HFFc6 (cell line): ENCODE measurements at places on chromosomes 2 and 18. TPM values are rescaled to one million over a fixed set of nuclear protein-coding genes. Genes with fewer than 3 reads are reported as not detected.
A peak's percentile ranks its signal among the peaks of the same experiment; 100 is the strongest.

Gene NOSTRIN
- not detected in 3 replicates for total RNA-seq

Gene PAIP2B
- 0.17 to 0.32 TPM (median 0.22 TPM) in 3 replicates for total RNA-seq

Gene PROKR1
- total RNA-seq: not detected in 3 replicates

Gene GPR55
- total RNA-seq: not detected in 3 replicates

Gene UGGT1
- 59.8 to 69.5 TPM (median 60.8 TPM) in 3 replicates for total RNA-seq

Gene MC2R
- not detected in 3 replicates for total RNA-seq

Gene SLC11A1
- total RNA-seq: 0.05 to 0.15 TPM (median 0.12 TPM) in 3 replicates

Gene CNGA3
- 0.26 to 0.87 TPM (median 0.35 TPM) in 3 replicates for total RNA-seq

Gene SPR
- 19.2 to 22.7 TPM (median 21.2 TPM) in 3 replicates for total RNA-seq

Gene IL36RN
- total RNA-seq: not detected in 3 replicates

Gene SPATA3
- not detected in 3 replicates for total RNA-seq

DNA sequence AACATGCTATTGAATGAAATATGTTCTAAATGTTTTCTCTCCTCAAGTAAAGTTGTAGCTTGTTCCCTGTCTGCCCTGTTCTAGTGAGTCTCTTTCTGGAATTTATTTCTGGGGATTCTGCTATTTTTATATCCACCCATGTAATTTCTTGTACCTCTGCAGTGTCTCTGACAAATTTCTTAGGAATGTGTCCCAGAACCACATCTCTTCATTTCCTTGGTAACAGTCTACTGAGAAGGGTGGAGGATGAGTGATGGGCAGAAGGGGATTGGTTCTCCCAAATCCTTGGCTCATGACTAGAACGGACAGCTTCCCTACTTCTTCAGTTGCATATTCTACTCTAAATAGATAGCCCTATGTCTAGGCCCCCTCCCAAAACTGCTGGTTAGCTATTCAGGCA is 490.6 kb upstream of the LINC00305 start:
- no peak for DNase-seq

DNA sequence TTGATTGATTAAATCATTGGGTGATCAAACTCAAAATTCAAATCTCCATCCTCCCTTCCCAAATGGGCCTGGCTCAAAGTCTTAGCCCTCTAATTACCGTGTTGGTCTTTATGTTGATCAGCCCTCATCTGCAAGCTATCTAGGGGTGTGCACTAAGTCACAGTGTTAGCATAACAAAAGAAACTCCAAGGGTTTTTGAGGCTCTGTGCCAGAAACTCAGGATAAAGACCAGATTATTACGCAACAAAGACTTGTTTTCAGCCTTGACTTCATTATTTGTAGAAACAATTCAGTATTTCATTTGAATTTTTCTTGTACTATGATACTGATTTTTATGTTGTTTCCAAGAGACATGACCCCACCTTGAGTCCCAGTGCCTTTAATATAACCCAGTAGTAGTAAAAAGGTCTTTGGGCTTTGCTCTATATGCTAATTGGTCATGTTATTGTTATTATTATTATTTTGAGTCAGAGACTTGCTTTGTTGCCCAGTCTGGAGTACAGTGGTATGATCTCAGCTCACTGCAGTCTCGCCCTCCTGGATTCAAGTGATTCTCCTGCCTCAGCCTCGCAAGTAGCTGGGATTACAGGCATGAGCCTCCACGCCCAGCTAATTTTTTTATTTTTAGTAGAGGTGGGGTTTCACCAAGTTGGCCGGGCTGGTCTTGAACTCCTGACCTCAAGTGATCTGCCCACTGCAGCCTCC is 13.9 kb downstream of the PSMD14 start:
- no peak for DNase-seq

DNA sequence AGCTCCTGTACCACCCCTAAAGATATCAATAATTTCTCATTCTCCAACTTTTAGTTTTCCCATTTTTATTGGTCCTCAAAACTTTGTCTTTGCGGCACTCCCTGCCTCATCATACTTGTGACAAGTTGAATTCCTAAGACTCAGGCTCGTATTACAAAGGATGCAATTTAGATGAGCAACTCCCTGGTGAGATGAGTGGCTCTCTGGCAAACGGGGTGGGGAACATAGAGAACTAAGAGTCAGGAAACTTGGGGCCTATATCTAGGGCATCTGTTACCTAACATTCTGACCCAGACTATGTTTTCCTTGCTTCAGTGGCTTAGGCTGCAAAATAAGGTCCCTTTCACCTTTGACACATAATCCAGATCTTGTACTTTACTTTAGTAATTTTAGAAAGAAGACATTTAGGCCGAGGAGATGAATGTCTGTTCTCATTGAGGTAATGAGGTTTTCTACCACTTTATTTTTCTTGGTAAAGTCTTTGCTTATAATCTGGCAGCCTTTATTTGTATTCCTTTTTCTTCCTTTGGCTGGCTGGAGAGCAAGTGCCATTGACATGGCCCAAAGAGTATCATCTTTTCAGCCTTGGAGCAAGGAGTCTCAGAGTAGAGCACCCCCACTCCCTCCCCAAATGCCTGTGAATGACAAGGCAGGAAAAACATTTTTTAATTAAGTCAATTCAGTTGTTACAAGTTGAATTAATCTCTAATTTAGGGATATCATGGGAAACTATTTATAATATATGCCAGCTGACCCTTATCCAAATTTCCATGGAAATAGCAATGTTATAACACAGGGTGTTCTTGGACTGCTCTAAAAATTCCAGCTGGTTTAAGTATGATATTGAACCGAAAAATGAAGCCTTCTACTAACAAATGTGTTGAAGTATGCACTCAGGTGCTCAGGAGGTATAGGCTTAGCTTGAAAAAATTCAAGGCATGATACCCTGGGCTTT is 15.2 kb downstream of the TSPYL6 start:
- DNase-seq: peak; percentile 6

DNA sequence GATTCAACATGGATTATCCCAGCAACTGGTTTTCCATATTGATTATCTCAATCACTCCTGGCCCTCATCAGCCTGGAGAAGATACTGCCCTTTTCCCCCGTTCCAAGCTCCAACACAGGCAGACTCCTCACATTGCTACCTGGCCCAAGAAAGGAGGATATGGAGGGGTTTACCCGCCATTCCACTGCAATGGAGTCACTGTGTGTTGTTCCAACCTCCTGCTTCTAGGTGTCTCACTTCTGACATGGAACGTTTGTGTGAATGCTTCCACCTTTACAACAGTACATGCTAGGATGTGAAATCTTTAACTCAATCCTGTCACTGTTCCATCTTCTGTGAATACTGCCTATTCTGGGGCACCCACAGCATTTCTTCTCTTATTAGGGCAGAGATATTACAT is 36.7 kb downstream of the RMP24 start:
- DNase-seq: no peak

DNA sequence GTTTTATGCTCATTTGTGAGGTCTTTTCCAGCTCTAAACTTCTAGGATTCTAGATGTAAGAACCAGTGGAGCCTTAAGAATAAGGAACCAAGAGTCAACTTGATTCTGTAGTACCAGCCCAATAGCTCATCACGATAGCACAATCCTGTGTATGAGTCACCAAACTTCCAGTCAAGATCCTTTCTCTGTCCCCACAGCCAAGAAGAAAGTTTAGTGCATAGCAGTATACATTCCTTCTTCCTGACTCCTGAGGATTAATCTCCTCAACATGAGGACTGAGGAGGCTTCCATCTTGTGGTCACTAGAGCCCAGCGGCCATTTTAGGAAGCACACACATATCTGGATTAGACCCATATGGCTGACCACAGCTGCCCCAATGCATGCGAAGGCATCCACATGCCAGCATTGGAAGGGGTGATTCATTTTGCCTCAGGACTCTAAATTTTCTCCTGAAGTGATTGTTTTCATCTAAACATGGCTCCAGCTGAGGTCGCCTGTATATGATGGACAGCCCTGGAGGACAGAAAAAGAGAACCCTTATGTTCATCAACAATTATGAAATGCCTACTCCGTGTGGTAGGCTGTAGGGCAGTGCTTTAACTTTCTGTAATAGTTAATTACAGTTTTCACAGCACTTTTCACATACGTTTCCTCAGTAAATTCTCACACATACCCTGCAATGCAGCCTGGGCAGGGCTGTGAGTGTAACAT is 53.5 kb downstream of the RASGRP3 start:
- DNase-seq: peak; percentile 99

DNA sequence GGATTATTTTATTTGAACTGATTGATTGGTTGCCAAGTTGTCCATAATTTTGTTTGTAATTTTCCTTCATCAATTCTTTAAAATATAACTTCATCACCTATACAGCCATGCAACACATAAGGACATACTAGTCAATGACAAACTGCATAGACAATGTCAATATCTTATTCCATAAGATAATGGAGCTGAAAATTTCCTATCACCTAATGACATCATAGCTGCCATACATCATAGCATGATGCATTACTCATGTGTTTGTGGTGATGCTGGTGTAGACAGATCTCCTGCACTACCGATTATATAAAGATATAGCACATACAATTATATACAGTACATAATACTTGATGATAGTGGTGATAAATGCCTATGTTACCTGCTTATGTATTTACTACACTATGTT is 369.8 kb upstream of the NT5C1B start:
- DNase-seq: no peak

- no peak for DNase-seq
Measured at GRCh38 chr2:110146945-110147332, 31.3 kb upstream of the MALL start.

- DNase-seq: peak; percentile 25
Measured at GRCh38 chr2:174587579-174587978, 10.0 kb downstream of the WIPF1 start.

DNA sequence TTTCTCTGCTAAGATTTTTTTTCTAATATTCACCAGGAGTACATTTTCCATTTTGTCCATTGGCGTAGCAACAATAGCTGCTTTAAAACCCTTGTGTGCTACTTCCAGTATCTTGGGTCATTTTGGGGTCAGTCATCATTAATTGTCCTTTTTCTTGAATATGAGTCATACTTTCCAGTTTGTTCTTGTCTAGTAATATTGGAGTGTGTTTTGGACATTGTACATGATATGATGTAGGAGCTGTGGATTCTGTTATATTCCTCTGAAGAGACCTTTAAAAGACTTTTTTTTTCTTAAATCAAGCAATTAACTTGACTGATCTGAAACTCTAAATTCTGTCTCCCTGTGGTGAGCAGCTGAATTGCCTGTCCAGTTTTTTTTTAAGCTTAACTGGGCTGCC is 40.8 kb downstream of the AGPS start:
- no peak for DNase-seq

DNA sequence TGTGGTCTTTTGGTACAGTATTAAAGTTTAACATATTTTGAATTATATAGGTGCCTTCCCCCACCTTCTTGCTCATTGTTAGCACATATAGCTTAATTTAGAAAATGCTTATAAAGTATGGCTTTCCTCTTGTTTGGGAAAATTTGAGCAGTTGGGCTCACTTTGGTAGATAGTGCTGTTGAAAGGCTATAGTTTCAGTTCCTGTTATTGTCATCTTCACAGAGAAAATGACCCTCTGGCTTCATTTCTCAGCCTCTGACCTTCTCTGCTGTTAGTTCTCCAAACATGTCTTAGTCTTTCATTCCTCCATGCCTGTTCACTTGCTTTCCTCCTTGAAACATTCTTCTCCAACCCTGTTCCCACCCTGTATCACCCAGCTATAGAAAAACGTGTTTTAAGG is 200.6 kb downstream of the WDR7 start:
- DNase-seq: no peak

DNA sequence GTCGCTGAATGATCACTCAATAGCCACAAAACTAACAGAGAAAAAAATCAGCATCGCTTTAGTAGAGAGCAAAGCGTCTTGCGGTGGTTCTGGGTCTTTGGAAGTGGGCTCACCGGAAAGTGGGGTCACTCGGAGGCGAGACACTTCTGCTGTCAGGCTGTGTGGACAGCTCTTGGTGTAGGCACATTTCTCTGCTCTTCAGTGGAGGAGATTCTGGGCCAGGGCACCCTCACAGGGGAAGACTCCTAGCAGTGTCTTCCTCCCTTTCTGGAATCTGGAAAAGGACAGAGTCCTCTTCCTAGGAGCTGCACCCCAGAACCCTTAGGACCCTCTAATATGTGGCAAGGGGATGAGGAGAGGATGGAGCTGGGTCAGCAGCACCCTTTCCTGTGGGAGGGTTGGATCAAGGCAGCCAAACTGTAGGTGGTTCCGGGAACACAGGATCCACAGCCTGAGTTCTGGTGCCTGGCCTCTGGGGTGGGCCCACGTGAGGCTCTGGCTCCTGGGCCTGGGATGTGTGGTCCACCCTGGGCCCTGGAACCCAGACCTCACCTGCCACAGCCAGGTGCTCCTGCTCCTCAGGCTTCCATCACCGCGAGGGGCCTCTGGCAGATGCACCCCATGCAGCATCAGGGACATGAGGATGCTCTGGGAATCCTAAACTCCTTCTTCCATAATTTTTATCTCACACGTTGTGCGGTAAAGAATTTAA is 25.1 kb downstream of the GPR35 start:
- DNase-seq: no peak

DNA sequence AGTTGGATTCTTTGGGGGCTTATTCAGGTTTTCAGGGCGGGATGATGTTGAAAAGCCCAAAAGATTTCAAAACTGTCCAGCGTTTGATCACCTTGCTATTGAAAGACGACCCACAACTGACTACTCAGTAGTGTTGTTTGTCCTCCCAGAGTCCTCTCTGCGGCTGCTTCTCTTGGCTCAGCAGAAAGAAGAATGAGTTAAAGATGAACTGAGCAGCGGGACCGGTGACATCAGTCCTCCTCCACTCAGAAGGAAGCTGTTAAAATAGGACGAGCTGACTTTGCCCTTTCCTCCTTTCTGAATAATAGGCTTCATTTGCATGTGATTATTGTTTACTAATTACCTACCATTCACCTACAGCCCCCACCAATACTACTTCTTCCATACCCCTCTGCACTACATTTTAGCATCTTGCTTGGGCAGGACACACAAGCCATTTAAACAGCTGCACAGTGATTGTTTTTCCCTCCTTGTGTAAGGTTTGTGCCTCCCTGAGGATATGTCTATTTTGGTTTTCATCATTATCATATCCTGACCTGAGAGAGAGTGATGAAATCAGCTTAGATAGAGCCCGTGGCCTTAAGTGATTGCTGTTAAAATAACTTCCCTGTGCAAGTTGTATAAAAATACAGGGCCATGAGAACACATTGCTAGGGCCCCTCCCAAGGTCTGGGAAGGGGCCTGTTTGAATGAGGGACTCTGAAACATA is 261.8 kb downstream of the FHOD3 start:
- no peak for DNase-seq

DNA sequence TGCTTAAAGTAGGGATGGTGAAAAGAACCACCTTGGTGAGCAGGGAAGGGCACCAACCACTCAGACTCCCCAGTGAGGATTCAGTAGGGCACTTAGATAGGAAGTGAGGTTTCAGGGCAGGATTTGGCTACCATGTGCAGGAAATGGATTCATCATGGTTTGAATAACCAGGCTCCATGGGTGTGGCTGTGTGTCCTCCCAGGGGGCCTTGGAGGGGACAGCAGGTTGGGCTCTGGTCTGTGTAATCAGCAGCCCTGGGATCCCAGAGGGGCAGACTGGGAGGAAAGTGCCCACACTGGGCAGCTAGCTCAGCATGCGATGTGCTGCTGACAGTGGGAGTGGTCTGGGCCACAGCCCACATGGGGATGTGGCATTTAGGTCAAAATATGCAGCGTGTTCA is 224.6 kb downstream of the CELF4 start:
- no peak for DNase-seq

GRCh38 chr18:6543330-6543908 is 128.7 kb upstream of the L3MBTL4 start:
- DNase-seq: peak; percentile 9
